Activated naive CD4-positive, alpha-beta T cell (primary cell): ENCODE measurements at places on chromosomes 4 and X.

DNA sequence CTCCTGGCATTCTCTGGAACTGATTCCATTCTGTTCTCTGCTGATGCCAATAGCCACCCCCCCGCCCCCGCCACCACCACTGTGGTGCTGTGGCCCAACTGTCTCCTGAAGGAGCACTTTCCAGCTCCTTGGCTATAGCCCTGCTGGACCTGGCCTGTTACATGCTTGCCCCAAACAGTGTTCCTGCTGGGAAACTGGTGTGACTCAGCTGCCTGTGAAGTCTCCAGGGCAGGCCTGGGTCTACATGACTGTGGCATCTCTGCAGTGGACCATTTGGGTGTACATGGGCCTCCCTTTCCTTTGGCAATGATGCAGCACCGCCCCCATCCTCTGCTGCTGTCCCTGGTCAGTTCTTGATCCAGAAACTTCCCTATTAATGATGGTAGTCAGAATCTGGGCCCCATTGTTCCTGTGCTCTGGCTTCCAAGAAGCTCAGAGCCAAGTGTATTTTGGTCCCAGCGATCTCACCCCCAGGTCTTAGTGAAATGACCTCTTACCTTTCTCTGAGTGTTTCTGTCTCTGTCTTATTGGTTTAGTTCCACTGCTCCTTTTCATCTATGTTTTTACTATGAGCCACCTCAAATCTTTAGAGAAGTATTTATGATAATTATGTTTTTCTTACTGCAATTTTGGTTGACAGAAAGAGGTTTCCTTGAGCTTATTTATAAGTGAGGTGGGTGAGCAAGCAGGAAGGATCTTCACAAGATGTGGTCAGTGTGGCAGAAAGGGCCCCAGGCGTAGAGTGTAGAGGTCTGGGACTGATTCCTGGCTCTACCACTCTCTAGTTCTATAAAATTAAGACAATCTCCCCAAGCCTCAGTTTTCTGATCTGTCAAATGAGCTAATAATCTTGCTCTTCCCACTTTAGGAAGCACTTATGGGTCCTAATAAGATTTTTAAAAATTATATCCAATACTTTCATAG is 210.7 kb upstream of the EOLA2 start:
- no peak for DNase-seq

DNA sequence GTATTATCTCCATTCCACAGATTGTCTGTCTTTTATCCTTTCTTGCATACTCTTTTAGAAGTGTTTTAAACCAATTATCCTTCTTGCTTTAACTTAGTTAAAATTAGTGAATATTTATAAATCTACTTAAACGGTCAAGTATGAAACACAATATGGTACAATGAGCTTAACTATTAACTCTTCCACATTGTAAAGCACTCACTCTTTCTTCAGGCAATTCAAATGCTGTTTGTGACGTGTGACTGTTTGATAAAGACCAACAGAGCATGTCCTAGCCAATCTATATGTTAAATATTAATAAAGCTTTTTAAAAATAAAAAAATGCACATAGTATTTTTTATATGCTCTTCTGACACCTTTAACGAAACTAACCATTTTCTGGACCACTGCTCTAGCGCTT is 192.7 kb downstream of the ARAP2 start:
- no peak for DNase-seq

DNA sequence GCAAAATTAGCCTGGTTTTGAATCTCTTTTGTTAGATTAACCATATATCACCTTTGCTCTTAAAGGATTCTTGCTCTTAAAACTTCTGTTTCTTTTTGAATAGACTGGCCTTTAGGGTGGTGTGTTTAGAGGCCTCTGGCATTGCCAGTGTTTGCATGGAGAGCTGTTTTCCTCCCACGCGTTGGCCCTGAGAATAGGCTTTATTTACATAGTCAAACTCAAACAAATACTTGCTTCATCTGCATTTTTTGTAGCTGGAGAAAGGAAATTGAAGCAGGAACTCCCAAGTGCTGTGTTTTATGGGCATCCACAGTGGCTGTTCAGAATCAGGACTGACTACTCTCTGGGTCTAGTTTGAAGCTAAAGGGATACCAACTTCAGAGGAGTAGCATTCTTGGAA is 2.7 kb downstream of the SHROOM2 start:
- no peak for DNase-seq

DNA sequence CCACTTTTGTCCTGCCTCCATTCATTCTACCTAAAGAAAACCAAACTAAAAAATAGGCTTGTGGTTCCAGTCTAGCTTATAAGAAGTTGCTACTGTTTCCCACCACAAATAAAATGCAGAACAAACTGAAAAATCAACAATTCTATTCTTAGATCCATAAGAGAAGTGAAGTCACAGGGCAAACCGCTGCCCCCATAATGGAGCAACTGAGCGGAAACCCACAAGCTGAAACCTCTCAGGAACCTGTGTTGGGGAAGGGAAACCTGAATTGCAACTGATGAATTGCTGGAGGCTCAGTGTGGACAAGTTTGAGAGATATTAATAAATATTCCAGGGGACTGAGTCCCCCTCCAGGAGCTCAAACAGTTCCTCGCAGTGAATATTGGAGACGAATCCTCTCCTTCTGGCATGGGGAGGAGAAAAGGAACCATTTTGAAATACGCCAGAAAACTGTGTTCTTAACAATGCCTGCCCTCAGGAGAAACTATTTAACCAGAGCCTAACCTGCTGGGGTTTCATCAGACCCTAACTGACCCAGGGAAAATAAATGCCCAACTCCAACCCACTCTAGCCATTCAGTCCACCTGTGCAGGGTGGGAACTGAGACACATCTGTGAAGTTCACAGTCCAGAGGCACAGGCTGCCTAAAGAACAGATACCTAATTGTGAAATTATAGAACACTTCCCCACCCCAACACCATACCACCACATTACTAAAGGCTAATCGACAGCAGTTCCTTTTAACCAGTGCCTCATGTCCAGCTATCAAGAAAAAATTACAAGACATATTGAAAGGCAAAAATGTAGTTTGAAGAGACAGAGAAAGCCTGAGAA is 22.8 kb upstream of the SH3RF1 start:
- DNase-seq, result no peak

- no peak for DNase-seq
Measured at GRCh38 chrX:45716750-45717149, 516.1 kb upstream of the DIPK2B start.

- no peak for DNase-seq
Measured at GRCh38 chr4:52071791-52072546, 20.9 kb downstream of the SPATA18 start.

DNA sequence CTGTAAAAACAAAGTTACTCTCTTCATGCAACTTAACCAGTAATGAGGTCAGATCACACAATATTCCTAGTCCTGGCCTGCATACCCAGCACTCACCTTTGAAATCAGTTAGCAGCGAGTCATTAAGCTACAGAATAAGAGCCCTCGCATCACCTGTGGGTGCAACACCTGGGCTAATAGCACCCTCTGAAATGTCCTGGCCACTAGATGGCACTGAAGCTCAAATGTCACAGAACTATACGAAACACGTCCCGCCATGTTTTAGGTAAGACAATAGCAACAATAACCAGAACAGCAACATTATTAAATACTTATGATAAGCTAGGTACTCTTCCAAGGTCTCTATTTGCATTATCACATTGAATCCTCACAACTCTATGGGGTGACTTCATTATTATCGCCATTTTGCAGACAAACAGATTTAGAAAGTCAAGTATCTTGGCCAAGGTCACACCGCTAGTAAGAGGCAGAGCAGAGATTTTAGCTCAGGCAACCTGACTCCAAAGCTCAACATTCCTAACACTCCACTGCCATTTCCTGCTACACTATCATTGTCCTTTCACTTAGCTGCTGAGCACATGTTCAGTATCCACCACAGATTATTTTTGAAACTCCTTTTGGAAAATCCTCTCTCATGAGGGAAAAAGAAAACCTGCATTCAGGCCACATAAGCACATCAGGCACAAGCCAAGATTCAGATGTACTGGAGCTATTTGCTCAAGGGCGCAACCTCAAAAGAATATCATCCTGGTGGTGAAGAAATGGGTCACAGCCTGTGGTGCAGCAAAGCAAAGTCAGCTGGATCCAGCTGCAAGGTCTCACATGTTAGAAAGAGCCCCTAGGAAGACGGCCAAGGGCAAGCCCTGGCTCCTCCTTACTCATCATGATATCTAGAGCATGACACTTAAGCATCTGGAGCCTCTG is 59.5 kb upstream of the KDR start:
- DNase-seq, result no peak

DNA sequence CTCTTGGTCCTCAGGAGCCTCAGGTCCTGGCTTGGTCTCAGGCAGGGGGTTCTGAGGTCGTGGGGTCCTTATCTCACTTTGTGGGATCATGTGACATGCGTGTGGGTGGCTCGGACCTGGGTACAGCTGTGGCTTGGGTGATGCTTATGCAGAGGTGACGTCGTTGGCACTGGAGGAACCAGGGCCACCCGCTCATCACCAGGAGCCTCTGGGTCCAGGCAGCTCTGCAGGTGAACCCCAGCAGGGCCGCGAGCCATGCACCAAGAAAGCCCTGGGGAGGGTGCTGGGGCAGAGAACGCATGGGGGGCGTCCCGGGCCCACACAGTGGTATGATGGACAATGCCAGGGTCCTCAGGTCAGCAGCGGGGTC is 8.7 kb downstream of the ATP5ME start:
- no peak for DNase-seq

DNA sequence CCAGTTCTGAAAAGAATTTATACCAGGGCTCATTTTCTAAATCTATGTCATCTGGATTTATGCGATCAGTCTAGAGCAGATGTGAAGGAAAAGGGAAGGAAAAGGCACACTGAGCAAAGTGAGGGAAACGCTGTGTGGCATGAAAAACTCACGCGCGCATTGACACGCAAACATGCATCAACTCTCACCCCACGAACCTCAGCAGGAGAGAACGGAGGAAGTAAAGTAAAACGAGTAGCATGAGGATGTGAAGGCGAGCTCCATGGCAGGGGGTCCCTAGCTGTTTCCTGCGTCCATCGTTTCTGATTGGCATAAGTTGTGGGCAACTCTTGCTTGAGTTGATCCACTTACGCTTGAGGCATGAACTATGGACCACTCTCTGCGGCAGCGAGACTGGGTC is 102.8 kb upstream of the PDLIM3 start:
- no peak for DNase-seq

DNA sequence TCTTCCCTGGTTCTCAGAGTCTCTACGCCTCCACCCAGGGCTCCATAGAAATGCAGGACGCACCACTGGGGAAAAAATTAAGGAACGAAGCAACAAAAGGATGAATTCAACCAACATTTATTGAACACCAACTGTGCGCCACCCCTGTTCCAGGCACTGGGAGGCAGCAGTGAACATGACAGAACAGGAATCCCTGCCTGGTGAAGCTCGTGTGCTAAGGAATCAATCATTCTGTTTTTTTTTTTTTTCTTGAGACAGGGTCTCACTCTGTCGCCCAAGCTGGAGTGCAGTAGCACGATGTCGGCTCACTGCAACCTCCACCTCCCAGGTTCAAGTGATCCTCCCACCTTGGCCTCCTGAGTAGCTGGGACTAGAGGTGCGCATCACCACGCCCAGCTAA is 1.9 kb upstream of the FTSJ1 start:
- no peak for DNase-seq

DNA sequence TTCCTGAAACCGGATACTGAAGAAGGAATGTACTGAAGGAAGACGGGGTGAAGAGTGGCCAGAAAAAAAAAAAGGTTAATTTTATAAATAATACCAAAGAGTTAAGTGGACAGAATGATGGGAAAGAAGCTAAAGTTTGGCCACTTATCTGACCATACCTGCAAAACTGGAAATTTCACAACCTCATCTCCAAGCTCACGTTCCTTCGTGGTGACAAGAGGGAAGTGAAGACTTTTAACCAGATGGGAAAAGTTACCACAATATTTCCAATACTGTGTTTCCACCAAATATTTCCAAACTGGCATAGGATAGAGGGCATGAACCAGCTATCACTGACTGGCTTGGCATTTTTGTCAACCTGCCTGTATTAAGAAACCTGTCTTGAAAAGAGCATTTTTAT is 56.4 kb downstream of the MAML3 start:
- DNase-seq, result no peak

DNA sequence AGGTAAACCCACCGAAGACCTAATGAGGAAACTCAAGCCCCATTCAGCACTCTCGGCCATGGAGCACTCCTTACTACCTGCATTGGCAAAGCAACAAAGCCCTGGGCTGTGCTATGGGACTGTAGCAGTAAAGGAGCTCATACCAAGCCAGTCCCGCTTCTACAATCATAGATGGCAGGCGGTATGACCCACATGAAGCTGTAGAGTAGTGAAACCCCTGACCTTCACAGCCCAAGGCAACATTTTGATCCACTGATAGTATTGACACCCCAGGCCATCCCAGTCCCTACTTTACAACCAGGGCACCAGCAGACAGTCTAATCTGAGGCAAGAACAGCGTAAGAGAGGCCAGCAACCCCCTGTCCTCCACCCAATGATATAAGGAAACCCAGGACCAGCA is 25.2 kb downstream of the CENPC start:
- no peak for DNase-seq

GRCh38 chr4:39045827-39046221 is 13.6 kb upstream of the TMEM156 start:
- DNase-seq, result no peak

GRCh38 chr4:48470570-48470969 is 12.6 kb upstream of the SLC10A4 start:
- DNase-seq, result no peak

GRCh38 chr4:114209584-114209983 is 230.1 kb upstream of the ARSJ start:
- DNase-seq, result no peak
